Fibroblast of mammary gland (primary cell): ENCODE measurements at places on chromosomes 12 and 14.
A peak's percentile ranks its signal among the peaks of the same experiment; 100 is the strongest.

GRCh38 chr12:54383041-54383609 lies 1.4 kb downstream of the ZNF385A start:
- peak; percentile 99 for DNase-seq

DNA sequence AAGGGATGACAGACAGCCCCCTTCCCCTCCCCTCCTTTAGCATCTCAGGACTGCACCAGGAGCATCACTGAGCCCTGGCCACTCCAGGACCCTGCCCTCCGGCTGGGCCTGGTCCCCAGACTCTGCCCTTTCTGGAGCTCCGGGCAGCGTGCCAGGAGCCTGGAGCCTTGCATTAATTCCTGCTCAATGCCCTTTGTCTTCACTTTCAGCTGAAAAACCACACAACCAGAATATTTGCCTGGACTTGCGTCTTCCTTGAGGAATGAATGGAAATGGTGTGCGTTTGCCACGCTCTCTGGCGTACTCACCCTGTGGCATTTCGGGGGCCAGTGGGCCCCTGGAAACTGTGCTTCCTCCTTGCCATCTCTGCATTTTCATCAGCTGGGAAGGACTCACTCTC lies 8.5 kb upstream of the RFLNA start:
- no peak for DNase-seq

- peak; percentile 25 for DNase-seq
These were observed 120.5 kb downstream of the SLC25A47 start for GRCh38 chr14:100443603-100444002.

- DNase-seq: peak; percentile 95
These were observed 616.3 kb downstream of the LRFN5 start for GRCh38 chr14:42222924-42223471.

DNA sequence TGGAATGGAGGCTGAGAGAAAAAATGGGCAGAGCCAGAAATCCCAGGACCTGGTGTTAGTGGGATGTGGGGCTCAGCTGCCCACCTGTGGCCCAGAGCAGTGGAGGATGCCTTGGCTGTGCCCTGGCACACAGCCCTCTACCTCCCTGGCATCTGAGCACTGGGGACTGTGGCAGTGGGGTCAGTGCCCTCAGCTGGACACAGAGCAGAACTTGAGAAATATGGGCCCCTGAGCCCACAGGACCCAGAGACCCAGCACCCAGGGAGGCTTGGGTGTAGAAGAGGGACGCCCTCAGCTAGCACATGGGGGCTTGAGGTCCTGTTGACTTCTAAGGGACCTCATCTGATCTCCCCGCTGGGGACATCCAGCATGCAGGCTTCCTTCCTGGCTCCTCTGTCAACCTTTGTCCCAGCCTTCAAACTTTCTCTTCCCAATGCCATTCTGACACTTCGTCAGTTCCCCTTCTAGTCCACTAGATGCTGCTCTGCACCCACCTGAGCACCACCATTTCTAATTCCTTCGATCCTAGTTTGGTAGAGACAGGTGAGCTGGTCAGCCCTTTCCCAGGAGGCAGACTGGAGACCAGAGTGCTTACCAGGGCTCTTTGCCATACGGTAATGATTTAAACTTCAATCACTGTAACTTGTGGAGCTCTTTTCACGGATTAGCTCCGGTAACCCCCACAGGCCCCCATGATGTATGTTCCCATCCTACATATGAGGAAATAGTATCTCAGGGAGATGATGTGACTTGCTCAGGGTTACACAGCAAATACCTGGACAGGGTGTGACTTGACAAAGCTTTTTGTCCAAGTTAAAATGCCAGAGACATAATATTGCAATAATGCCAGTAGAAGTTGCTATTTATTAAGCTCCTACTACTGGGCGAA lies 143.7 kb downstream of the ASCL4 start:
- DNase-seq: peak; percentile 24

GRCh38 chr12:125892276-125892675 lies 827.0 kb downstream of the AACS start:
- no peak for DNase-seq

DNA sequence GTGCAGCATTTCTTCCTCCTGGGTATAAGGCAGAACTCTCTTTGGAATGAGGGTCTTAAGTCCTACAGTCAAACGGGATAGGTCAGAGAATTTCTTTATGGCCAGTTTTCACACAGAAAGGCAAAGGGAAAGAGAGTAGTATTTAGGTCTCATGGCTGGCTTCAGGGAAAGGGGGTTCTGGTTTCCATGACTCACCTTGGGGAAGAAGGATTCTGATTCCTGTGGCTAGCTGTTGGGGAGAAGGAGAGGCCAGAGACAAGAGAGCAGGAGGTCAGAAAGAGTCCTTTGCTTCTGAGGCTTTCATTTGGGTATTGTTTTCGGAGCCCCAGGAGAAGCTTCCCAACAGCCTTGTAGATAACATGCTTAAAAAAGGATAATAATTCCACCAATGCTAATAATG lies 332.5 kb downstream of the NPAS3 start:
- no peak for DNase-seq

- peak; percentile 53 for DNase-seq
These were observed 4.0 kb downstream of the C1S start for GRCh38 chr12:7064516-7064915.

DNA sequence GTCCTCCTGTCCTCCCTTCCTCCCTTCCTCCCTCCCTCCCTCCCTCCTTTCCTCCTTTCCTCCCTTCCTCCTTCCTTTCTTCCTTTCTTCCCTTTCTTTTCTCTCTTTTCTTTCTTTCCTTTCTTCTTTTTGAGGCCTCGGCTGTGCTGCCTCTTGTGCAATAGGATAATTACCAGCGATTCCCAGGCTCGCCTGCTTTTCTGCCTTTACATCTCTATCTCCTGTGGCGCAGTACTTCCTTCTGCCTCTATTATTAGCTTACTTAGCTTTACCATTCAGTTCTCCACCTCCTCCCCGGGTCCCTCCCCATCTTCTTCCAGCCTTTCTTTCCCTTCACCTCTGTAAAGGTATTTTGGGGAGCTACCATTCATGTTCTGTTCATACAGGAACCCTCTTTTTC lies 19.9 kb downstream of the ETV6 start:
- DNase-seq: no peak

DNA sequence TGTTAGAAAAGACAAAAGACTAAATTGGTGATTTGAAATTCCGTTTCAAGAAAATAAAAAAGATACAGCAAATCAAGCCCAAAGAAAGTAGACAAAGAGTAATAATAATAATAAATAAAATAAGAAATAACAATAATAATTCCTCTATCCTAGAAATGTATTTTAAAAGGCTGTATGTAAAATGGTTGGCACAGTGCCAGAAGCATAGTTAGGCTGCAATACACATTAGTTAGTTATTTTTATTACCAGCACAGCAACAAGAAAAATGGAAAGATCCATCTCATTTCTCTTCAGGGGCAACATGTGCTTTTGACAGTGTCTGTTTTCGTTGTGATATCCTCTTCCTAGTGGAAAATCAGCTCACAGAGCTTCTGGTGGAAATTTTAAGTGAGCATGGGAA lies 174.1 kb upstream of the TMTC1 start:
- peak; percentile 2 for DNase-seq

DNA sequence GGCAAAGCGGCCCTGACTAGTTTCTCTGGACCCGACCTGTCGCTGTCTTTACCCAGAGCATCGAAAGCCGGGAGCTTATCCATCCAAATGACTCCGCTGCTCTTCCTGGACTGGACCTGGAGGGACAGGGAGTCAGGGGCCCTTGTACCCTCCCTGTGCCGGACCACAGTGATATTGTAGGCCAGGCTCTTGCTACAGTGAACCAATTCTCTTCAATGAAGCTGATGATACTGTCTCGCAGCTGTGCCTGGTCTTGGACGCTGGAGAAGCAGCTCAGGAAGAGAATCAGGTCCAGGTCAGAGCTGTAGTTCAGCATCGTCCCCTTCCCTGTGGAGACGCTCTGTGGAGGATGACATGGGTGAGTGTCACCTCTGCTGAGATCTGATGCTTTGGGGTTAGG lies 14.7 kb upstream of the OASL start:
- no peak for DNase-seq

GRCh38 chr12:108972358-108972757 lies 48.5 kb downstream of the SVOP start:
- DNase-seq: no peak

GRCh38 chr12:40569626-40570179 lies 122.5 kb upstream of the CNTN1 start:
- peak; percentile 8 for DNase-seq

GRCh38 chr14:39085933-39086332 lies 17.1 kb downstream of the SEC23A start:
- no peak for DNase-seq

GRCh38 chr12:121253638-121254335 lies 42.7 kb downstream of the CAMKK2 start:
- DNase-seq: no peak

DNA sequence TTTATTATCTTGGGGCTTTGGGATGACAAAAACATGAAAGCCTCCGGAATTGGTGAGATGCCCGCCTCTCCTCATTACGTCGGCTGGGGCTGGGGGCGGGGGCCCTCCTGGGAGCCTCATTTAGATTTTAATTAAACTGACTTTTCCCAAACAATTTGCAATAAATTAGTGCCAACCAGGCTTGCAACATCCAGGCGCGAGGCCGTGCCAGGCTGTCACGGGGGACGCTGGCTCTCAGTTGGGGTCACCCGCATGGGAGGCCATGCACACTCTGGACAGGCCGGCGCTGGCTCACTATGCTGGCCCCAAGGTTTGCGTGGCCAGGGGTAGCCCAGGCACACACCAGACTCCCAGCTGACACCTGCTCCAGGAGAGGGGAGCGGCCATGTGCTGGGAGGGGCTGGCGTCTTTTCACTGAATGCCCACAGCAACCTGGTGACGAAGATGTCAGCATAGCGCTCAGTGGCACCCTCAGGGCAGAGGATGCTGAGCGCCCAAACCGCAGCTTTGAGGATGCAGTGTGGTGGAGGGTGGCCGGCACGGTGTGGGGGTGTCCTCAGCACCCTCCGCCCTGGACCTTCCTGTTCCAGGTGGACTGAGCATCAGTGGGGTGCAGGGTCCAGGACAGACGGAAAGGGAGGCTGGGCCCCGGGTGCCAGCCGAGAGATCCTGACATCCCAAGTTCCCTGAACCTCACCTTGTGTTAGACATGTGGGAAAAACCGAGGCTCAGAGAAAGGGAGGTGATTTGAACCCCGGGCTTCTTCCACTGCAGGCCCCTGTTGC lies 190.8 kb upstream of the C14orf180 start:
- no peak for DNase-seq

GRCh38 chr14:25933731-25934130 lies 664.1 kb downstream of the NOVA1 start:
- no peak for DNase-seq

GRCh38 chr12:1620092-1620491 lies 8.9 kb upstream of the WNT5B start:
- no peak for DNase-seq

GRCh38 chr12:81668475-81668874 lies 90.7 kb downstream of the PPFIA2 start:
- peak; percentile 94 for DNase-seq

DNA sequence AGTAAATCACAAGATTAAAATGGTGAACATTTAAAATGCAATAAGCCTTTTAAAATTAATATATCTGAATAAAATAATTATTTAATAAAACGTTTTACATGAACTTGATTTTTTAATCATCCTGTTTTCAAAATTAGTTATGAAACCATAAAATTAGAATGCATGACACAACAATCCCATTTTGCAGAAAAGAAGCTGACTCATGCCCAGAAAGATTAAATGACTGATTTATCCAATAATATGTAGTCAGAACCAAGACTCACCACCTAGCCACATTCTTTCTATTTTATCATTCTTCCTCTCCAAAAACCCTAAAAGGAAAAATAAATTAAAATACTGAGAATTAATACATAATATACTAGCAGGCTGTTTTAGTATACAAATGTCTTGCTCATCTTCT lies 83.0 kb upstream of the LGR5 start:
- DNase-seq: no peak

- no peak for DNase-seq
These were observed 605 bp downstream of the ZCRB1 start for GRCh38 chr12:42325326-42325652.

DNA sequence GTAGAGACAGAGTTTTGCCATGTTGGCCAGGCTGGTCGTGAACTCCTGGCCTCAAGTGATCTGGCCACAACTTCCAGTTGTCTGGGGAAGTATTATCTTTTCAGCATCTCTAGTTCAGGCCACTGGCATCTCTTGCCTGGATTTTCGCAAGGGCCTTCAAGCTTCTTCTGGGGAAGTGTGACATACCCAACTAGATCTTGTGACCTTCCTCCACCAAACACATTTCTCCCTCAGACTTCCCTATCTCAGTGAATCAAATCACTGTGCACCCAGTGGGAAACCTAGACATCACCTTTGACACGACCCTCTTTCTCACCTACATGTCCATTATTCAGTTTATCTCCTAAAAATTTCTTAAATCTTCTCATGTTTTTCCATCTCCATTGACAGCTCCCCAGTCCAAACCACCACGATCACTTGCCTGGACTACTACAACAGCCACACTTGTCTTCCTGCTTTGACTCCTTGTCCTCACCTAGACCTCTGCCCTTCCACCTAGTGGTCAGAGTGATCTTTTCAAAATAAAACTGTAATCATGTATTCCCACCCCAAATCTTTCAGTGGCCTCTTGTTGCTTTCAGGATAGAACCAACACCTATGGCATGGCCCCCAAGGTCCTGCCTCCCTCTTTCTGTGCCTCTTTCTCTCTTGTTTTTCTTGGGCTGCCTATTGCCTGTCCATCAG lies 3.3 kb downstream of the EEF1AKMT3 start:
- no peak for DNase-seq

DNA sequence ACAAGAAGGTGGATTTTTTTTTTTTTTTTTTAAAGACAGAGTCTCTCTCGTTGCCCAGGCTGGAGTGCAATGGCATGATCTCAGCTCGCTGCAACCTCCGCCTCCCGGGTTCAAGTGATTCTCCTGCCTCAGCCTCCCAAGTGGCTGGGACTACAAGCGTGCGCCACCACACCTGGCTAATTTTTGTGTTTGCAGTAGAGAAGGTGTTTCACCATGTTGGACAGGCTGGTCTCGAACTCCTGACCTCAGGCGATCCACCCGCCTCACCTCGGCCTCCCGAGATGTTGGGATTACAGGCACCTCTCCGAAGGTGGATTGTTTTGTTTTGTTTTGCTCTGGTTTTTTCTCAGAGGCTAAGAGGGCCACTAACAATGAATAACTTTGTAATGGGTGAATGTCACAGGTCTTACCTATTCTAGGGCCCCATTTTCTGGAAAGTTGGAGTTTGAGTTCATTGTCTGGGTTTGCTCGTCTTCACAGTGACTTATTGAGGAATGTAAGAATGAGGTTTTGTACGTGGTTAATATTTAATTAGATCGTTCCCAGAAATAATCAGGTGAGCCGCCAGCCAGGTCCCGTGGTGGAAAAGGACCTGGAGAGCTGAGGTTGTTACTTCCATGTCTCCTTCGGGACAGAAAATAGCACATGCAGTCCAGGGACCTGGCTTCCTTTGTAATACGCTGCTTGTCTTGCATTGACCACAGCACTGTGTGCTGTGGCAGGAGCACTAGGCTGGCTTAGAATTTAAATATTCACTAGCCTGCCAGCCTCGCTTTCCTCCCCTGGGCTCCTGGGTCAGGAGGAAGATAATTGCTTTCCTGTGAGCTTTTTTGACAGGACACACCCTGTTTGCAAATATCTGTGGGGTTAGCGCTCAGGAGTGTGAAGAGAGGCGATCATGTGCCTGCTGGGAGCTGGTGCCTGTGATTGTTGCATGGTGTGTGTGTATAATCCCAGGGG lies 2.3 kb downstream of the HIP1R start:
- DNase-seq: no peak

GRCh38 chr14:83733670-83734069 lies 1796.3 kb upstream of the FLRT2 start:
- DNase-seq: no peak
